ENCODE measurements at places on chromosomes 5 and 9. TPM values are rescaled to one million over a fixed set of nuclear protein-coding genes. Genes with fewer than 3 reads are reported as not detected.

- no peaks in the 10 kb centered on the region for H3K4me1 ChIP-seq
- DNase-seq = no peak
- H3K27me3 ChIP-seq = no peaks in the 10 kb centered on the region
- no peak overlapping the region for H3K4me3 ChIP-seq
- no peaks in the 10 kb centered on the region for H3K36me3 ChIP-seq
These were observed 271.1 kb downstream of the DENND1A start for GRCh38 chr9:123658792-123659191.

Gene KIAA0825
- total RNA-seq = 3.1 TPM

DNA sequence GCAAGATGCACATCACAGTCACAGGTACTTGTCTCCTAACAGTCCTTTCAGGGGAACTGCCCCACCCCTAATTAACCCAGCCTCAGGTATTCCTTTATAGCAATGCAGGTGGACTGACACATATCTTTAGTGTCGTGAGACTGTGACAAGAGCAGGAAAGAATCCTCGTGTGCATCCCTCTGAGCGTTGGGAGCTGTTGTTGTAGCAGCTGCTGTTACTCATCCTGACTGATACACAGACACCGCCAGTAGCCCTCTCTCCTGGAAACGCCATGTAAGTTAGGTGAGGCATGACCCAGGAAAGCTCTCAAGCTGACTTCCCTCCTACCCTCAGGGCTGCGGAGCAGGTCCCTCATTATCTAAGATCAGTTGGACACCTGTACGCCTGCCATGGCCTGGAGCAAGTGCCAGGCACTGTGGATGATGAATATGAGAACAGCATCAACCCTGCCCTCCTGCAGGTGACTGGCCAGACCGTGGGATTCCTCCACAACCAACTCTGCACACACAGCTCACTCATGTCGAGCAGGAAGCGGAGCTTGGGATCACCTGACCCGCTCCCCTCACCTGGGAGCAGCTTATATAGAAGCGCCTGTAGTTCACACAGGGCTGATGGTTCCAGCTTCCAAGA is 10.2 kb upstream of the LCN15 start:
- no peak overlapping the region for H3K4me3 ChIP-seq
- DNase-seq = no peak
- no peaks in the 10 kb centered on the region for H3K4me1 ChIP-seq
- H3K36me3 ChIP-seq = no peaks in the 10 kb centered on the region
- H3K27ac ChIP-seq = no peak overlapping the region
- peaks cover 2% of the 10 kb centered on the region for H3K27me3 ChIP-seq

Gene NTNG2
- 1.7 TPM for total RNA-seq

DNA sequence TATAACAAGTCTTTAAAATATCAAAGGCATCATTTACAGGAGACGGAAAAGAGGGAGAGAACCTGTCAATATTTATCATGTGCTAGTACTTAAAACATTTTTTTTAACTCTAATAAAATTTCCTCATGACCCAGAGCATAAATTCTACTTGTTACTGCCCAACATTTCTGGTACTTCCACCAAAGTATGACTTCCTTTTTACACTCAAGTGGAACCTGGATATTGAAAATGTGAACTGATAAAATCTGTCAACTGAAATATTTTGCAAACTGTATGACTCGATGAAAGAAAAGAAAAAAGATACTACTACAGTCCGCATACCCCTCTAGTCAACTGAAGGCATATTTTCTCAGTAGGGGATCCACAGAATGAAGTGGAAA is 37.1 kb downstream of the FAM13B start:
- H3K4me3 ChIP-seq = no peak overlapping the region
- no peaks in the 10 kb centered on the region for H3K4me1 ChIP-seq
- H3K27ac ChIP-seq = no peak overlapping the region
- peaks cover 24% of the 10 kb centered on the region for H3K36me3 ChIP-seq
- DNase-seq = no peak
- no peaks in the 10 kb centered on the region for H3K27me3 ChIP-seq

Gene LCN9
- total RNA-seq = not detected

GRCh38 chr9:34957492-34958410 is at the start of gene PHF24:
TSS of gene PHF24 (plus strand) at chr9:34958285. CDS start at chr9:34971299, 13,014 bp downstream.
- H3K4me1 ChIP-seq = peaks cover 2% of the 10 kb centered on the region
- peaks cover 85% of the 10 kb centered on the region for H3K27me3 ChIP-seq
- no peak within 1 kb of the TSS for H3K27ac ChIP-seq
- H3K36me3 ChIP-seq = no peaks in the 10 kb centered on the region
- H3K4me3 ChIP-seq = peak within 1 kb of the TSS; percentile 51
- no peak for DNase-seq

DNA sequence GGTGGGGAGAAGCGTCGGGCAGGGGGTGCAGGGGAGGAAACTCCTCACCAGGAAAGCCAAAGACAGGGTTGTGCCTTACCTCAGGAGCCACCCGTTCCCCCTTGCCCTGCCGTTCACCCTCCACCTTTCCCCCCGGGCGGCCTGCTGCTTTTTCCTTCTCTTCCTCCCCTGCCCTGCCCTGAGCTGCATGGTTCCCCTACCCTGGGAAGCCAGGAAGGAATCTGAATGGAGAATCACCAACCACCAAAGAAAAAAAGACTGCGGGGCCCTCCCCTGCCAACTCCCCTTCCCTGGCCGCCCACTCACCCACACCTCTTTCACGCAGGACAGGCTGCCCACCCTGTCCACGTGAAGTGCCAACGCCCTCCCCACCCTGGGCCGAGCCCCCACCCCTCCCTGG is 820 bp upstream of the NFX1 start:
- H3K27ac ChIP-seq = peak overlapping the region; percentile 99
- H3K36me3 ChIP-seq = peaks cover 20% of the 10 kb centered on the region
- DNase-seq = no peak
- no peaks in the 10 kb centered on the region for H3K27me3 ChIP-seq

DNA sequence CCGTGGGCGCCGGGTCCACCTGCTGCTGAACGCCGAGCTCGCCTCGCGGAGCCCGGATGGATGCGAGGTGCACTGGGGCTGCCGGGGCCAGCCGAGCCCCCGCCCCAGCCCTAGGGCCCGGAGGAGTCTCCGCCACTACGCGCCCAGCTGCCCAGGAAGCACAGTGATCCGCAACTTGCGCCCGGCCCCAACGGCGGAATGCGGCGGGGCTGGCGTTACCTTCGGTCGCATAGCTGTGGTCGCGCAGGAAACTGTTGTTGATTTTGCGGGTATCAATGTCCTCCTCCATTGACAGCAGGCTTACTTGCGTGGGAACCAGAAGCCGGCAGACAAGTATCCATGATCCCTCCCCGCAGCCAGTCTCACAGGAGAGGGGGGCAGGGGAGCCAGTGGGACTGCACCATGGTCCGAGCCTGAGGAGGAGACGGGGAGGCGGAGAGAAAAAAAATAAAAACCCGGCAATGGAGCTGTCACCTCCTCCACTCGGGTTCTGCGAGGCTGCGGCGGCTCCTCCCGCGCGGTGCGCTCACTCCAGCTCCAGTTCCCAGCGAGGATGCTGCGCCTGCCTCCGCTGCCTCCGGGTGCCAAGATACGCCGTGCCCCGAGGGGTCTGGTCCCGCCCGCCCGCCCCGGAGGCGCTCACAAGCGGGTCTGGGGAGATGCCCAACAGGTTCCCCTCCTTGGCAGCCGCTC is 628 bp downstream of the PPP2R2B start:
- H3K27ac ChIP-seq = no peak overlapping the region
- no peaks in the 10 kb centered on the region for H3K36me3 ChIP-seq
- no peaks in the 10 kb centered on the region for H3K4me1 ChIP-seq
- H3K4me3 ChIP-seq = peak overlapping the region; percentile 16
- DNase-seq = no peak

GRCh38 chr9:133702798-133703590 is 35.2 kb downstream of the SARDH start:
- no peak for DNase-seq
- peaks cover 75% of the 10 kb centered on the region for H3K4me1 ChIP-seq
- H3K4me3 ChIP-seq = peak overlapping the region; percentile 49
- peak overlapping the region; percentile 89 for H3K27ac ChIP-seq
- no peaks in the 10 kb centered on the region for H3K36me3 ChIP-seq

- DNase-seq = no peak
- H3K27ac ChIP-seq = no peak overlapping the region
- peaks cover 4% of the 10 kb centered on the region for H3K4me1 ChIP-seq
These were observed 6.0 kb upstream of the EFNA5 start for GRCh38 chr5:107676702-107677101.

GRCh38 chr5:155746367-155747038 is 580.5 kb upstream of the SGCD start:
- no peaks in the 10 kb centered on the region for H3K4me1 ChIP-seq
- no peak for DNase-seq
- no peak overlapping the region for H3K27ac ChIP-seq
- no peak overlapping the region for H3K4me3 ChIP-seq

Gene CDX1
- total RNA-seq = 0.85 TPM

Gene FBP1
- 0.76 TPM for total RNA-seq

Gene ANKRD33B
- total RNA-seq = 6.8 TPM

Gene ANKRD18A
- 2.8 TPM for total RNA-seq

- H3K27me3 ChIP-seq = no peaks in the 10 kb centered on the region
These were observed 673.9 kb upstream of the DMAC1 start for GRCh38 chr9:8473244-8474020.

DNA sequence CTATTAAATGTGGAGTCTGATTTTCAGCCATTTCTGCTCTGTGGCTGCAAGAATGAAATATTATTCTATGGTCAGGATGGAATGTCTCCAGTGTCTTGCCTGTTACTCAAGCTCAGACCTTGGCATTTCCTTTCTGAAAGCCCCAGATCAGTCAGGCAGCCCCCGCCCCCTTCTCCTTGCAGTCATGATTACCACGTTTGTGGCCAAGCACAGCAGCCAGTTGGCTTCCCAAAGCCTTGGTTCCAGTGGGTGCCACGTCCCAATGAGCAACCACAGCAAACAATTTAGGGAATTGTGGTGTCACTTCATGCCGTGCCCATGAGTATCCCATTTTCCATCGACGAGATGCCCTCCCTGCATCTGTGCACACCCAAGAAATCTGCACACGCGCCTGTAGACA is 9.7 kb upstream of the OBP2A start:
- no peak overlapping the region for H3K27ac ChIP-seq
- DNase-seq = no peak
- no peaks in the 10 kb centered on the region for H3K36me3 ChIP-seq
- H3K4me1 ChIP-seq = no peaks in the 10 kb centered on the region
- H3K27me3 ChIP-seq = no peaks in the 10 kb centered on the region

Gene ELOVL7
- total RNA-seq = 0.47 TPM

Gene RC3H2
- 29.7 TPM for total RNA-seq

Gene KIF3A
- total RNA-seq = 9.9 TPM

DNA sequence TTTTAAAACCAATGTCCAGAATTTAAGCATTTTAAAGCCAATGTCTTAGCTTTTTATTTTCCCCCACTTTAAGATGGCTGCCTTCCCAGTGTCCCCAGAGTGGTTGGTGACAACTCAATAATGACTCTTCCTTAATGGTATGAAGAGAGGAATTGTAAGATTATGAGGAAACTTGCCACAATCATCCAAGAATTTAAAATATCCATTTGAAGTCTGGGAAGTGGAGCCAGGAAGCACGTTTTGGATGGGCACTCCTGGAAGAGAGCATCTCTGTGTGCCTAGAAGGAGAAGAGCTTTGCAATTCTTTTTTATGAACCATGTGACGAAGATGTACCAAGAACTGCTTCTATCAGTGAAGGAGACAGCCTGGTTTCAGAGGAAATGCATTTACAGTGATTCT is 11.3 kb upstream of the IGFBPL1 start:
- H3K36me3 ChIP-seq = no peaks in the 10 kb centered on the region
- H3K4me3 ChIP-seq = no peak overlapping the region
- H3K4me1 ChIP-seq = no peaks in the 10 kb centered on the region
- H3K27me3 ChIP-seq = no peaks in the 10 kb centered on the region

- H3K27me3 ChIP-seq = no peaks in the 10 kb centered on the region
- peaks cover 50% of the 10 kb centered on the region for H3K4me1 ChIP-seq
These were observed 207.7 kb downstream of the PIK3R1 start for GRCh38 chr5:68423154-68423811.
